HFFc6 (cell line): ENCODE measurements at places on chromosomes 16 and 17. TPM values are rescaled to one million over a fixed set of nuclear protein-coding genes. Genes with fewer than 3 reads are reported as not detected.

DNA sequence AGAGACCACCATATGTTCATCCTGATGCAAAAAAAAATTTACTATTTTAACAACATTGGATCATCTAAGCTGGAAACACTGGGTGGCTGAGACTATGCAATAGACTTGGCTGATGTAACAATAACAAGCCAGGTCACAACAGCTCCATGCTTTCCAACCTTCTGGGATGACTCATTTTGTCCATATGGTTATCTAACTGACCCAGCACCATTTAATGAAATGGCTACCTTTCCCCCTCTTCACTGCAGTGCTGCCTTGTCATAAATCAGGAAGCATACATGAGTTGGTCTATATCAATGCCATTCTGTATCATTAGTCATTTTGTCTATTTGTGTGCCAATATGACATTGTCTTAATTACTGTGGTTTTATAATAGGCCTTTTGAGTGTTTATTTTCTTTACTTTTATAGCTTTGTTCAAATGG lies 217.6 kb upstream of the KCNJ16 start:
- peak overlapping the region; percentile 30; the same call in 1 of the 2 replicates for H3K4me3 ChIP-seq
- peak overlapping the region; percentile 83 for H3K27ac ChIP-seq
- peaks cover 15% of the 10 kb centered on the region for H3K36me3 ChIP-seq
- H3K4me1 ChIP-seq = peaks cover 44% of the 10 kb centered on the region
- H3K27me3 ChIP-seq = no peaks in the 10 kb centered on the region; the same call in 1 of the 2 replicates

DNA sequence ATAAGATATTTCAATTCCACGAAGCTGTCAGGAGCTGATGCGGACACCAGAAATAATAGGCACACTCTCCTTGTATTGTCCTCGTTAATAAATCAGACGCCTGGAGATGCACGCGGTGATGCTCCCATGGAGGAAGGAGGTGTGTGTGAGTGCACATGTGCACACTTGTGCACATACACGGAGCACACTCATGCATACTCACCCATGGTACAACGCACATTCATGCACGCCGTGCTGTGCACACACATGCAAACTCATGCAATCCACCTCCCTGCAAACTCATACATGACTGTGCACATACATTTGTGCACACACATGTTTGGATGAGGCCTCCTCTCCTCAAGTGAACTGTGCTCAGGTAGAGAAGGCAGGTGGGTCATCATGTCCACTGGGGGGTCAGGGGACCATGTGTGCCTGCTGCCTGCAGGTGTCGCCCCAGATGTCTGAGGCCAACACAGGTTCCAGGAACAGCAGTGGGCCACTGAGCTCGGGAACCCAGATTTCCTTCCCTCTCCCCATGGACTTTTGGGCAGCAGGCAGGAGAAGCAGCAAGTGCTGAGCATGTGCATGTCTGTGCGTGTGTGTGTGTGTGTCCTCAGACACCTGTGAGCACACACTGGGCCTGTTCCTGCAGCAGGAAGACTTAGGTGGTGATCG lies 165.3 kb downstream of the SDK2 start:
- no peak for DNase-seq
- H3K27me3 ChIP-seq = no peaks in the 10 kb centered on the region; the same call in none of the 2 replicates
- H3K4me1 ChIP-seq = no peaks in the 10 kb centered on the region

- peaks cover 35% of the 10 kb centered on the region for H3K36me3 ChIP-seq
- no peak for DNase-seq
These were observed 495 bp downstream of the PARN start for GRCh38 chr16:14629612-14629918.

- H3K36me3 ChIP-seq = peaks cover 30% of the 10 kb centered on the region
- peaks cover 57% of the 10 kb centered on the region for H3K4me1 ChIP-seq
- DNase-seq = no peak
- H3K4me3 ChIP-seq = peak overlapping the region; percentile 93
These were observed 1.1 kb upstream of the MEAK7 start for GRCh38 chr16:84505249-84506187.

The HOXB3 gene
- total RNA-seq = not detected in 3 replicates

DNA sequence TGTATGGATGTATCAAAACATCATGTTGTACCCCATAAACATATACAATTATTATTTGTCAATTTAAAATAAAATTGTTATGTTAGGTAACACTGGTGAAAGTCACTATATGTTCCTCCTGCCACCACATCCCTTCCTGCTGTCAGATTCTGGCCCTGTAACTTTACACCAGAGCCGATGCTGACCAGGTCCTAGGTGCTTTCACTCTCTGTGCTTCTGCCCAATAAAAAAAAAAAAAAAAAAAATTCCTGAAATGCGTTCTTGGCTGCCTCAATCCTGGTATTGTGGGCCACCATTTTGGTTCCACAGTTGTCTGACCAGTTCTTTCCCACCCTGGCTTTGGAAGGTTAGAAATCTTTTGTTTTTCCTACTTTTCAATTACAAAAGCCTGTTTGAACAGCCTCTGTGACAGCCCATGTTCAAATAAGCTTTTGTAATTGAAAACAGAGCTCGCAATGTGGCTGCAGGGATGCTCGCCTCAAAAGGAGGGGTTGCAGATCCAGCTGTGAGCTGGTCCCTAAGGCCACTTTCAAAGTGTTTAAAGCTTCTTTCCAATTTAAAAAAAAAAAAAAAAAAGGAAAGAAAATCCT lies 831.0 kb upstream of the EEF2KMT start:
- H3K27me3 ChIP-seq = no peaks in the 10 kb centered on the region; the same call in 1 of the 2 replicates
- no peak overlapping the region for H3K27ac ChIP-seq
- H3K4me3 ChIP-seq = no peak overlapping the region
- no peaks in the 10 kb centered on the region for H3K36me3 ChIP-seq
- H3K4me1 ChIP-seq = no peaks in the 10 kb centered on the region

The C1QTNF8 gene
- not detected in 2 replicates for total RNA-seq

DNA sequence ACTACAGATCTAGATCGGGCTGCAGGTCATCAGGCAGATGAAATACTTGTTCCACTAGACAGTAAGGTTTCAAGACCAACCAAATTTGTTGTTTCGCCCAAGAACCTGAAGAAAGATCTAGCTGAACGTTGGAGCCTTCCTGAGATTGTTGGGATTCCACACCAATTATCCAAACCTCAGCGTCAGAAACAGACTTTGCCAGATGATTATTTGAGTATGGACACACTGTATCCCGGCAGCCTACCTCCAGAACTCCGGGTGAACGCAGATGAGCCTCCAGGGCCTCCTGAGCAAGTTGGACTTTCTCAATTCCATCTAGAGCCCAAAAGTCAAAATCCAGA lies 14.4 kb downstream of the LRRC37B start:
- no peak for DNase-seq
- H3K27ac ChIP-seq = peak overlapping the region; percentile 16; the same call in 1 of the 2 replicates
- H3K4me3 ChIP-seq = no peak overlapping the region
- H3K4me1 ChIP-seq = peaks cover 12% of the 10 kb centered on the region
- H3K27me3 ChIP-seq = no peaks in the 10 kb centered on the region
- no peaks in the 10 kb centered on the region for H3K36me3 ChIP-seq

The KRT27 gene
- total RNA-seq = not detected in 3 replicates

DNA sequence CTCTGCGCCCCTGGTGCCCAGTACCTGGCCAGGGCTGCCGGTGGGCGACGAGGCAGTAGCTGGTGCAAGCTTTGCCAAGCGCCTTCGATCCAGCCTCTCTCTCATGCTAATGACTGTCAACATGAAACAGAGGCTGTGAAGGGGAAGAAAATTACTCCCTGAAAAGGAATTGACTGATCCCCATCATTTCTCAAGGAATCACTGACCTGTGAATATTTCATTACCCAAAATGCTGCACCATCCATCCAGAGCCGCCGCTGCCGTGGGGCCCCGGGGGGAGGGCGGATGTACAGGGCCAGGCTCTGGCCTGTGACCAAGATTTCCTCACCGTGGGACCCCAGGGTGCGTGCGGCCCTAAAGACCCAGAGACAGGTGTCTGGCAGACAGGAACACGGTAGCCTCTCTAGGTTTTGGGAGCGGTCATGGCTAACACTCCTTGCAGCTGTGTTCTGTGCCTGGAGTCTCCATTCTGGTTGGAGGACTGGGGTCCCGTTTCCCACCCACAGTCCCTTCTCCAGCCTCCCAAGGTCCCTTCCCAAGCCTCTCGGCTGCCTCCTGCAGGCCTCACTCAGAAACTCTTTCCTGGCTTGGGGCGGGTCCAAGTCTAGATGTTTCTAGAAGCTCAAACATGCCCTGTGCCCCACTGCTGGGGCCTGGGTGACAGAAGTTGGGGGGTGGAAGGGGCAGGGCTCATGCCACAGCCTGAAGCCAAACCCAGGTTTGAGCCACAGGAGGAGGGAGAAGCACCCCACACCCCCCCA lies 73.3 kb downstream of the ENGASE start:
- H3K4me3 ChIP-seq = no peak overlapping the region
- no peak for DNase-seq
- H3K36me3 ChIP-seq = no peaks in the 10 kb centered on the region
- H3K27ac ChIP-seq = no peak overlapping the region

- H3K4me1 ChIP-seq = peaks cover 8% of the 10 kb centered on the region; the same call in 1 of the 2 replicates
- no peak overlapping the region for H3K27ac ChIP-seq
- no peaks in the 10 kb centered on the region for H3K36me3 ChIP-seq
These were observed 95.2 kb downstream of the ZDHHC7 start for GRCh38 chr16:84916178-84916577.

The KRTAP2-1 gene
- total RNA-seq = 0.38 to 0.71 TPM in 2 of 3 replicates, not detected in the other

GRCh38 chr16:87469169-87469568 lies 23.7 kb downstream of the ZCCHC14 start:
- H3K27me3 ChIP-seq = peaks cover 2% of the 10 kb centered on the region; the same call in 1 of the 2 replicates
- 0 out of 2 replicates have a peak, but pooled peaks cover 2% of the 10 kb centered on the region for H3K36me3 ChIP-seq
- no peak overlapping the region for H3K27ac ChIP-seq
- DNase-seq = no peak
- peaks cover 57% of the 10 kb centered on the region for H3K4me1 ChIP-seq

- H3K4me1 ChIP-seq = peaks cover 7% of the 10 kb centered on the region
- peaks cover 19% of the 10 kb centered on the region for H3K27me3 ChIP-seq
- no peaks in the 10 kb centered on the region for H3K36me3 ChIP-seq
- no peak for DNase-seq
These were observed 201.0 kb upstream of the WSCD1 start for GRCh38 chr17:5869041-5869745.

DNA sequence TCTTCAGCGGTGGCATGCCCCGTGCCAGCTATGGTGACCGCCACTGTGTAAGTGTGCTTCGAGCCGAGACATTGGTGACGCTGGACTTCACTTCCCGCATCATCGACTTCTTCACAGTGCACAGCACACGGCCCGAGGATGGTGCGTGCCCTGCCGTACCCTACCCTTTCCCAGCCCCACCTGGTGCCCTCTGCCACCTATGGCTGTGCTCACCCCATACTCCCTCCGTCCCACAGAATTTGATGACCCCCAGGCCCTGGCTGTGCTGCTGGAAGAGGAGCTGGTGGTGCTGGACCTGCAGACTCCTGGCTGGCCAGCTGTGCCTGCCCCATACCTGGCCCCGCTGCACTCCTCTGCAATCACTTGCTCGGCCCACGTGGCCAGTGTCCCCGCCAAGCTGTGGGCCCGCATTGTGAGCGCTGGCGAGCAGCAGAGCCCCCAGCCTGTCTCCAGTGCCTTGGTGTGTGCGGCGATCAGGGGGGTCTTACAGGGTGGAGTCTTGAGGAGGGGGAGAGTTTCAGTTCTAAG lies 9.5 kb downstream of the LLGL1 start:
- peaks cover 1% of the 10 kb centered on the region for H3K27me3 ChIP-seq
- DNase-seq = no peak
- peaks cover 11% of the 10 kb centered on the region; the same call in 1 of the 2 replicates for H3K36me3 ChIP-seq
- H3K4me1 ChIP-seq = peaks cover 23% of the 10 kb centered on the region
- no peak overlapping the region for H3K4me3 ChIP-seq

The ACAP1 gene
- total RNA-seq = 4.0 to 9.2 TPM (median 7.0 TPM) in 3 replicates

DNA sequence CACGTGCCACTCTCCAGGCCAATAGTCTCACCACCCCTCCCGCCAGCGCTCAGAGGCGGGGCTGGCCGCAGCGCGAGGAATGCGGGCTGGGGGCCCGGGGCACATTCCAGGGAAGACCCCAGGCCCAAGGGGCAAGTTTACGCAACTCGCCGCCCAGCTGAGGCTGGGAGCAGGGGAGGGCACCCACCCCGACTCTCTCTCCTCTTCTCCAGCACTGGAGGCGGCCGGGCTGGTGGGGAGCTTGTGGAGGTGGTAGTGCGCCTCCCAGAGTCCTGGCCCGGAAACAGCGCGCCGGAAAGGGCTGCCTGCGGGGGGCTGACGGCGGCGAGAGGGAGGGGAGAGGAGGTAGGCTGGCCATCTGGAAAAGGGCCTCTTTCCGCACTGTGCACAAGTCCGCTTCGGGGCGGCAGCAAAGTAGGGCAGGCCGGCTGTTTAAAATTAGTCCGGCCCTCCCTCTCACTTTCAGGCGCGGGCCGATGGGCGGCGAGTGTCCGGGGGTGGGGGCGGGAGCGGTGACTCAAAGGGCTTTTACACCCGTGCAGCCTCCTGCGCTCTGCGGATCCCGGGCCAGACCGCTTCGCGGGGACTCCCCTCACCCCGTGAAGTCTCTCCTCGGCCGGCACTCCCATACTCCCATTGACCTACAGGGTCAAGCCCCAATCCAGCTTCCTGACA lies 1.1 kb downstream of the FHOD1 start:
- peak overlapping the region; percentile 97 for H3K27ac ChIP-seq
- peak overlapping the region; percentile 89 for H3K4me3 ChIP-seq

The PIK3R5 gene
- not detected in 3 replicates for total RNA-seq

DNA sequence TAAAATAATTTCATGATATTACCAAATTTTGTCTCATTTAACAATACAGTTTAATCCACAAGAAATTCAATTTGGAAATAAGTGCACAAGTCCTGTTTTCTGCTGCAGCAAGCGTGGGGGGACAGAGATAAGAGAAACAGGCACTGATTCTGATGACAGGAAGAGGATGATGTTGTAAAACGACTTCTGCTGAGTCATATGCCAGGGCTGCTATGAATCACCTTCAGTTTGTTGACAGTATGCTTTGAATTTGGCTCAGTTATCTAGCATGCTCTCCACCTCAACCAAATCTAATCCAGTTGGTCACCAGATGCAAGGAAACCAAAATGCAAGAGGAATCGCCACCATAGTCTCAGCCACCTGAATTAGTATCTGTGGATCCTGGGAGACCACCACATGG lies 244.1 kb upstream of the MON1B start:
- H3K36me3 ChIP-seq = no peaks in the 10 kb centered on the region
- no peaks in the 10 kb centered on the region for H3K27me3 ChIP-seq
- DNase-seq = peak; percentile 1

The KREMEN2 gene
- total RNA-seq = not detected in 3 replicates

The NACA2 gene
- not detected in 3 replicates for total RNA-seq

GRCh38 chr16:1621851-1622250 lies 9.7 kb downstream of the CRAMP1 start:
- no peak overlapping the region for H3K4me3 ChIP-seq
- peaks cover 9% of the 10 kb centered on the region; the same call in 1 of the 2 replicates for H3K36me3 ChIP-seq
- no peaks in the 10 kb centered on the region for H3K4me1 ChIP-seq
- H3K27me3 ChIP-seq = no peaks in the 10 kb centered on the region; the same call in 1 of the 2 replicates
- DNase-seq = no peak

DNA sequence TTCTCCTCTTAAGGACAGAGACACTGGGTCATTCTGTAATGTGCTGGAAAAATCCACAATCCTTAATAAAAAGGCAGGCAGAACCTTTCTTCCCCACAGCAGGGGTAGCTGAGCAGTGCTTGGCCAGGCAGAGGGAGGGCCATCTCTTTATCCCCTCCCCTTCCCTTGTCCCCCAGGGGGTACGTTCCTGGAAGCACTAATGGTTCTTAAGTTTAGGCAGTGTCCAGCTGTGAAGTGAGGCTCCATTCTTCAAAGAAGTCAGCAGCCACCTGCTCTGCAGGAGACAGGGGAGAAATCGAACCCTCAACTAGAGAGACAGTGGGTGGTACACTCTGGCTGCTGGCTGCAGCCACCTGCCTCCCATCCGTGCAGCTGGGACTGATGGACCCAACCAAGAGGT lies 533.9 kb upstream of the CDH11 start:
- H3K4me3 ChIP-seq = no peak overlapping the region
- peaks cover 37% of the 10 kb centered on the region for H3K4me1 ChIP-seq
- H3K27me3 ChIP-seq = peaks cover 8% of the 10 kb centered on the region

The CCDC154 gene
- 0.42 TPM in 1 of 2 replicates, not detected in the other for total RNA-seq

GRCh38 chr16:6602405-6602804 lies 730.2 kb upstream of the RBFOX1 start:
- no peak for DNase-seq
- H3K27ac ChIP-seq = no peak overlapping the region
- H3K36me3 ChIP-seq = no peaks in the 10 kb centered on the region
- no peak overlapping the region for H3K4me3 ChIP-seq
- H3K4me1 ChIP-seq = no peaks in the 10 kb centered on the region
- peaks cover 1% of the 10 kb centered on the region; the same call in 1 of the 2 replicates for H3K27me3 ChIP-seq

The ULK2 gene
- total RNA-seq = 4.9 and 6.6 TPM in 2 replicates

The CCDC200 gene
- not detected in 3 replicates for total RNA-seq
